Neural crest cell (in vitro differentiated cells): ENCODE measurements at places on chromosomes 12 and 14.

DNA sequence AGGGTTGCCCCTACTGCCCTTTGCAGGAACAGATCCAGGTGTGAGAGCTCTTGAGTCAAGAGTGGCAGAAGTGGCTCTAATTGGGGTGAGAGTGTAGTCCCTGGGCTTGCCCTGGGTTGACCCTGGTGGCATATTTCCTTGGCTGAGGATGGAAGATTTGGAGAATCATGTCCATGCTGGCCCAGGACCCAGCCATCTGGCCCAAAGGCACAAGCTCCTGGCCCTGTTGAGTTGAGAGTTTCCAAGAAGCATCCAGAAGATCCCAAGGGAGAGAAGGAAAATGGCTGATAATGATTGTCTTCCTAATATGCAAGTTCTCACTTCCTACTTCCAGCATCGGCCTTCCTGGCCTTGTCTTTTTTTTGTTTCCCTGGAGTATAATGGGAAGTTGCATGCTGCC is 55.5 kb upstream of the SRSF5 start:
- no peak for DNase-seq

DNA sequence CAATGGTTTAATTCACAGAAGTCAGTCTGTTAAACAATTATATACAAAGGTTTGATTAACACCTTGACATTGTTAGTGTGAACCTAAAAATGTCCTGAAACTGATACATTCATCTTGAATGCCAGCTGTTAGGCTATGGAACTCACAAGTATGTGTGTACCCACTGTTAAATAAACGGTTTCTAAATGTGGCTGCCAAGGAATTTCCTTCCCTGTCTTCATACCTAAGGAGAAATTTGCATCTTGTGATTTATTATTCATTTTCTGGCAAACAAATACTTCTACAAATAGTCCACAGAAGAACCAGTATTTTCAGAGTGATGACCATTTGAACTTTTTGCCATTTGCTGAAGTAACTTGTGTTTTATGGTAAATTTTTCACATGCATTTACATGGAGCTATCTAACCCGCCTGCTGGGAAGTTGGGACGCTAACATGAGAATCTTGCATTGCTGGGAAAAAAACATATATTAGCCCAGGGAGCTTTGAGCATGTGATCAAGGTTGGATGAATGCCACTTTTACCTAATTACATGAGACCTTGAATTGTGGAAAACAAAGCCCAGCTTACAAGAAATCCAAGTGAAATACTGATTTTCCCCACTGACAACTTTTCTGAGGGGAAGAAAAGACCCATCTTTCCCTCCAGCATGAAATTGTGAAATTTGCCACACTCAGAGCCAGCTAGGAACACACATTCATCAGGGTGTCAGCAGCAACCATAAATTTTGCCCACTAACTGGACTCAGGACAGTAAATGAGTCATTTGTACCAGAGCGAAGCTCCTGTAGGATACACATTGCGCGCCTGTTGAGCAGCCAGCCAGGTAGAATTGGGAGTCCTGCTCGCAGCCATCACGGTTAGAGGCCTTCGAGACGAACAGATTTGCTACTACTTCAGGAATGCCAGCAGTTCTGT is 118.0 kb downstream of the KICS2 start:
- no peak for DNase-seq

- DNase-seq = peak; percentile 63
Measured at GRCh38 chr14:33475623-33476022, 475.3 kb downstream of the EGLN3 start.

- DNase-seq = no peak
Measured at GRCh38 chr12:109639151-109639872, 65.7 kb downstream of the MVK start.

GRCh38 chr12:112115259-112116045 is 6.9 kb upstream of the NAA25 start:
- no peak for DNase-seq

GRCh38 chr14:50389668-50390441 is 6.8 kb downstream of the CDKL1 start:
- no peak for DNase-seq

- DNase-seq = no peak
Measured at GRCh38 chr14:55373784-55374705, 37.6 kb downstream of the ATG14 start.

- DNase-seq = no peak
Measured at GRCh38 chr14:99327050-99327449, 55.1 kb upstream of the BCL11B start.

DNA sequence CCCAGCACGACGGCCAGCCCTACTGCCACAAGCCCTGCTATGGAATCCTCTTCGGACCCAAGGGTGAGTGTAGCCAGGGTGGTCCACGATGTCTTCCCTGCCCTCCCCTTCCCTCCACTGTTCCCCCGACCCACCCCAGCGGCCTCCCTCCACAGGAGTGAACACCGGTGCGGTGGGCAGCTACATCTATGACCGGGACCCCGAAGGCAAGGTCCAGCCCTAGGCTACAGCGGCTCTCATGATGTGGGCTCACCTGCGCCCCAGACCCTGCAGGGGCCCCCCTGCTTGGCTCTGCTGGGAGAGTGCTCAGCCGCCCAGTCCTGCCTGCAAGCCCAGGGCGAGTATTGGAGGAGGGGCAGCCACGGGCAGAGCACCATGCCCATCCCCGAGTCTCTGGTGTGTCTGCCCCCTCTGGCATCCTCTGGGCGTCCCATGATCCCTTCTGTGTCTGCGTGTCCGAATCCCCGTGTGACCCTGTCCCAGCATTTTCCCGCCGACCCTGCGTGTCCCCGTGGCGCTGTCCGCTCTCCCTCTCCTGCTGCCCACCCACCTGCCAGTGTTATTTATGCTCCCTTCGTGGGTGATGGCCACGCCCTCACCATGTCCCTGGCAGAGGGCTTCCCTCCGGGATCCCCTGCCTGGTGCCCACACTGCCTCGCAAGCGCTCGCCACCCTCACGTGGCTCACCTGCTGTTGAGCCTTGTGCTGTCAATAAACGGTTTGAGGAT is 5.0 kb downstream of the CRIP2 start:
- DNase-seq = no peak

GRCh38 chr14:27623782-27624181 is 1025.9 kb upstream of the NOVA1 start:
- no peak for DNase-seq

- no peak for DNase-seq
Measured at GRCh38 chr12:40566271-40566670, 126.0 kb upstream of the CNTN1 start.
